ENCODE measurements at places on chromosomes 6 and 20. TPM values are rescaled to one million over a fixed set of nuclear protein-coding genes. Genes with fewer than 3 reads are reported as not detected.
A peak's percentile ranks its signal among the peaks of the same experiment; 100 is the strongest.

The GLP1R gene
- not detected for total RNA-seq

The PLAGL1 gene
- 53.5 TPM for total RNA-seq

The DEK gene
- 175 TPM for total RNA-seq

DNA sequence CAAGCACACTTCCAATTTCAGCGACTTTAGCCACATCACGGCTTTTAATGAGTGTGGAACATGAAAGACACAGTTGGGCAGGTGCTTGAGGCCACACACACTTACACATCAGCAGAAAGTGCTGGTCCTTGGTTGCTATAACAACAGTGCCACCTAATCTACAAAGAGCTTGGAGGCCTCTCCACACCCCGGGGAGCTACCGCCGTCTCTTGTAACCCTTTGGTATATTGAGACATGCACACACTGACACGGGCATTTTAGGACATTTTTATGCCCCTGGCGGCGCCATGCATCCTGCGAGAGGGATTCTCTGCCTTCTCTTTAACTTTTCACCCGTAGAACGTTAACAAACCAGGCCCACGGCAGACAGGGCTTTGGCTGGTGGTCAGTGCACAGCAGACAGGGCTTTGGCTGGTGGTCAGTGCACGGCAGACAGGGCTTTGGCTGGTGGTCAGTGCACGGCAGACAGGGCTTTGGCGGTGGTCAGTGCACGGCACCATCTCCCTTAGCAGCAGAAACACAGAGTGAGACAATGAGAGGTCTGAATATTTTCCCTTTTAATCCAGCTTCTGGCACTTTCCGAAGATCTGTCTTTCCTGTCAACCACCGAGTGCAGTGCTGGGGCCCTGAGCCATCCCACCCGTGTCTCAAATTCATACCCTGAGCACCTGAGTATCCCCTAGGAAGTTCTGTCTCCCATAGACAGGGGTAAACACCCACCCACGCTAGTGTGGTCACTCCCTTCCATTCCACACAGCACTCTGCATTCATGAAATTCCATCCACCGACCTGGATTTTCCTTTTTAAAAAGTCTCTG is 116.6 kb upstream of the RPS6KA2 start:
- H3K27ac ChIP-seq: peak overlapping the region; percentile 49
- no peaks in the 10 kb centered on the region for H3K27me3 ChIP-seq
- no peaks in the 10 kb centered on the region for H3K4me1 ChIP-seq
- DNase-seq: no peak
- H3K36me3 ChIP-seq: no peaks in the 10 kb centered on the region
- no peak overlapping the region for H3K4me3 ChIP-seq

- H3K4me3 ChIP-seq: no peak overlapping the region
- H3K36me3 ChIP-seq: no peaks in the 10 kb centered on the region
- H3K4me1 ChIP-seq: no peaks in the 10 kb centered on the region
These were observed 321.5 kb upstream of the TBX18 start for GRCh38 chr6:85085875-85086274.

DNA sequence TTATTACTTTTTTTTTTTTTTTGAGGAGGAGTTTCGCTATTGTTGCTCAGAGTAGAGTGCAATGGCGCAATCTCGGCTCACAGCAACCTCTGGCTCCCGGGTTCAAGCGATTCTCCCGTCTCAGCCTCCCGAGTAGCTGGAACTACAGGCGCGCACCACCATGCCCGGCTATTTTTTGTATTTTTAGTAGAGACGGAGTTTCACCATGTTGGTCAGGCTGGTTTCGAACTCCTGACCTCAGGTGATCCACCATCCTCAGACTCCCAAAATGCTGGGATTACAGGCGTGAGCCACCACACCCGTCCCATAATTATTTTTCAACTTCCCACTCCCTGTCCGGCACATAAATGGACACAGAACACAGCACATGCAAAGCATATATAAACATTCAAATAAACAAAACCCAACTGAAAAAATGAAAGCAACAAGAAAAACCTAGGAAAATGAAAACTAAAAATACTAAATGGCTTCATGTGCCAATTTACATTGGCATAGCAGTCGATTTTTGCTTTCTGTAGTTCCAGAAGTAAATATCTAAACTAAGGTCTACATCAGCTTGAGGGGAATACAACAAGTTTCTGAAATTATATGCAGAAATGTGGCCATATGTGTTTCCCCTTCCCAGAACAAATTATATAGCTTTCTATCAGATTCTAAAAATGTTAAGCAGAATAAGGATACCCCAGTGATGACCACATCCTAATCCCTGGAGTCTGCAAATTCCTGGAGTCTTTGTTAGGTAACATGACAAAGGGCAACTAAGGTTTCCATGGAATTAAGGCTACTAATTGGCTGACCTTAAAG is 113.9 kb downstream of the HFE start:
- H3K4me1 ChIP-seq: peaks cover 20% of the 10 kb centered on the region
- DNase-seq: no peak
- no peak overlapping the region for H3K27ac ChIP-seq
- H3K36me3 ChIP-seq: no peaks in the 10 kb centered on the region

DNA sequence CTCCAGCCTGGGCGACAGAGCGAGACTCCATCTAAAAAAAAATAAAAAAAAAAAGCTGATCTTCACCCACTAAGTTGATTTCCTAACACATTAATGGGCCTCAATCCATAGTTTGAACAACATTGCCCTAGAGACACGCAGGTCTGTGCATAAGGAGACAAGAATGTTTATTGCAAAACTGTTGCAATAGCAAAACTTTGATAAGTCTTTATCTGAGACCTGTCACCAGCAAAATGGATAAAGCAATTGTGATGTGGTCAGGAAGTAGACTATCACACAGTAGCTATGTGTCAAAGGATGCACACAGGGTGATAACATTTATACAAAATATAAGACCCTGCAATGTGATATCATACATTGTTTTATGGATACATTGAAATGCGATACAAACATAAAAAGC is 4.2 kb upstream of the ITPR3 start:
- H3K4me3 ChIP-seq: no peak overlapping the region
- H3K27me3 ChIP-seq: peaks cover 7% of the 10 kb centered on the region
- H3K27ac ChIP-seq: no peak overlapping the region
- DNase-seq: no peak

DNA sequence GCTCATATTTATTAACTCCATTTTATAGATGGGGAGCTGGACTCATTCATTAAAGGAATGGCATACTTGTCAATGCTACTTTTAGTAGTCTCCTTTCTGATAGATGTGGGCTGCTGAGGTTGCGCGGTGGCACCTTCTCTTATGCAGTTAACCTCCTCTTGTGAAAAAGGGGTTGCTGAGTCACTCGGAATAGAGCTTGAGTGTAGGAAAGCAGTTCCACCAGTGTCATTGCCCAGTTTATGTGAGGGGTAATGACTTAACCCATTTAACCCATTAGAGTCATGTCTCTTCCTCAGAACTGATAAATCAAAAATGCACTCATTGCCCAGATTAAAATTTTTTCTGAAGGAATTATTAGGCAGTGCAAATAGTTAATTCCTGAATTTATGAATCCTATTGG is 6.3 kb downstream of the MAPK14 start:
- no peaks in the 10 kb centered on the region for H3K36me3 ChIP-seq
- DNase-seq: no peak
- no peak overlapping the region for H3K27ac ChIP-seq
- no peaks in the 10 kb centered on the region for H3K27me3 ChIP-seq
- H3K4me1 ChIP-seq: peaks cover 70% of the 10 kb centered on the region

- DNase-seq: peak; percentile 61
- no peaks in the 10 kb centered on the region for H3K36me3 ChIP-seq
- H3K4me3 ChIP-seq: no peak overlapping the region
- peak overlapping the region; percentile 17 for H3K27ac ChIP-seq
These were observed 126.7 kb downstream of the UNC5CL start for GRCh38 chr6:40912158-40912946.

Data from transverse colon (tissue), 4 donors.